ENCODE measurements at places on chromosomes 6 and 20. TPM values are rescaled to one million over a fixed set of nuclear protein-coding genes. Genes with fewer than 3 reads are reported as not detected.

Gene PDE7B
- 0.31 TPM for total RNA-seq

Gene BYSL
- 49.8 TPM for total RNA-seq

Gene MYLK4
- total RNA-seq = 0.07 TPM

Gene GABBR1
- 11.2 TPM for total RNA-seq

Gene SLC22A3
- total RNA-seq = not detected

Gene KCNK5
- 9.2 TPM for total RNA-seq

Gene SLC17A1
- not detected for total RNA-seq

Gene CDK19
- 11.7 TPM for total RNA-seq

Gene XKR7
- 0.02 TPM for total RNA-seq

Gene TREM1
- total RNA-seq = 4.3 TPM

Gene SLC22A23
- total RNA-seq = 1.4 TPM

Gene RNF8
- 18.6 TPM for total RNA-seq

Gene TCP11
- not detected for total RNA-seq

Gene DCDC2
- total RNA-seq = not detected

Gene TOP1
- 91.7 TPM for total RNA-seq

Gene PLN
- not detected for total RNA-seq

Gene BANF2
- not detected for total RNA-seq

Gene EDN1
- 0.24 TPM for total RNA-seq

Gene RIMS4
- total RNA-seq = 0.07 TPM

Gene EMILIN3
- total RNA-seq = not detected

Gene VGLL2
- total RNA-seq = not detected

Gene SAMD5
- not detected for total RNA-seq

Gene RSPO3
- total RNA-seq = not detected

Gene PI3
- total RNA-seq = not detected

Gene C2
- 1.6 TPM for total RNA-seq

Gene RUNX2
- total RNA-seq = 3.6 TPM

Gene HLA-DOA
- total RNA-seq = 1.6 TPM

Gene LST1
- total RNA-seq = 11.5 TPM

Gene NHLRC1
- 0.25 TPM for total RNA-seq

Gene SPAG4
- total RNA-seq = 3.6 TPM

Gene SLC17A2
- total RNA-seq = 0.14 TPM

Gene UBD
- total RNA-seq = 0.31 TPM

Gene PTCHD4
- total RNA-seq = not detected

Gene HLA-DOB
- total RNA-seq = 1.1 TPM

Gene PRL
- total RNA-seq = not detected

Gene MUC21
- not detected for total RNA-seq

Gene SLC22A2
- total RNA-seq = not detected

Gene MUC22
- total RNA-seq = not detected

Gene AIF1
- 129 TPM for total RNA-seq

Gene MEI4
- total RNA-seq = not detected

Gene GPR63
- total RNA-seq = 0.81 TPM

Gene PTPRA
- total RNA-seq = 31.7 TPM

Gene SLC4A11
- 0.91 TPM for total RNA-seq

Gene DNAH8
- total RNA-seq = 0.07 TPM

Gene RPS18
- total RNA-seq = 5,551 TPM

Gene FOXQ1
- total RNA-seq = not detected

Gene PNLDC1
- 0.40 TPM for total RNA-seq

Gene TULP1
- not detected for total RNA-seq

Gene CLDN20
- total RNA-seq = not detected

Gene TRERF1
- total RNA-seq = 6.9 TPM

Gene JPH2
- not detected for total RNA-seq

Gene RAET1L
- total RNA-seq = not detected

Gene TBXT
- total RNA-seq = not detected

Gene RTEL1
- 34.8 TPM for total RNA-seq

Gene HLA-DRA
- total RNA-seq = 1.1 TPM

Gene MICB
- 21.4 TPM for total RNA-seq

Gene GPX5
- total RNA-seq = not detected

Gene ARMH2
- total RNA-seq = not detected

Gene GTSF1L
- not detected for total RNA-seq

All from activated naive CD4-positive, alpha-beta T cell treated with anti-CD3 and anti-CD28 coated beads for 36 hours (primary cell).